Neural cell (in vitro differentiated cells): ENCODE measurements at places on chromosomes 6 and 20. TPM values are rescaled to one million over a fixed set of nuclear protein-coding genes. Genes with fewer than 3 reads are reported as not detected.

Gene REM1
- polyA plus RNA-seq: not detected in 2 replicates

Gene MEI4
- polyA plus RNA-seq: not detected in 2 replicates

Gene PAQR8
- 1.8 TPM in 2 replicates for polyA plus RNA-seq

Gene NKAPL
- not detected in 2 replicates for polyA plus RNA-seq

Gene EBF4
- polyA plus RNA-seq: 10.3 and 13.2 TPM in 2 replicates

Gene OPRL1
- polyA plus RNA-seq: 18.3 and 18.4 TPM in 2 replicates

Gene VNN1
- polyA plus RNA-seq: not detected in 2 replicates

Gene SCRT2
- polyA plus RNA-seq: 2.5 and 3.8 TPM in 2 replicates

Gene TRIM15
- not detected in 2 replicates for polyA plus RNA-seq

Gene TAGAP
- polyA plus RNA-seq: not detected in 2 replicates

Gene GNAS-AS1
- 0.64 TPM in 1 of 2 replicates, not detected in the other for polyA plus RNA-seq

Gene BPIFA3
- not detected in 2 replicates for polyA plus RNA-seq

Gene RBM39
- polyA plus RNA-seq: 750 and 839 TPM in 2 replicates

Gene OR2J2
- not detected in 2 replicates for polyA plus RNA-seq

Gene TBXT
- polyA plus RNA-seq: not detected in 2 replicates

Gene GMPR
- 1.6 TPM in 1 of 2 replicates, not detected in the other for polyA plus RNA-seq

Gene GRM1
- 2.8 and 2.9 TPM in 2 replicates for polyA plus RNA-seq

Gene MYLK4
- polyA plus RNA-seq: 1.2 and 1.3 TPM in 2 replicates

Gene ZNF184
- 16.4 and 20.1 TPM in 2 replicates for polyA plus RNA-seq

Gene HTR1B
- polyA plus RNA-seq: 0.19 and 0.58 TPM in 2 replicates

Gene NR2E1
- polyA plus RNA-seq: 0.50 and 1.3 TPM in 2 replicates

Gene CST4
- polyA plus RNA-seq: not detected in 2 replicates

Gene SLC22A23
- 8.4 and 8.8 TPM in 2 replicates for polyA plus RNA-seq

Gene UBR2
- polyA plus RNA-seq: 24.4 and 25.5 TPM in 2 replicates

Gene TEAD3
- 0.10 and 0.42 TPM in 2 replicates for polyA plus RNA-seq

Gene PLN
- polyA plus RNA-seq: not detected in 2 replicates

Gene COL12A1
- polyA plus RNA-seq: 0.63 and 1.0 TPM in 2 replicates

Gene CPNE5
- polyA plus RNA-seq: 8.7 and 9.5 TPM in 2 replicates

Gene JPH2
- not detected in 2 replicates for polyA plus RNA-seq

Gene NEURL2
- 5.0 and 6.3 TPM in 2 replicates for polyA plus RNA-seq

Gene MYLK2
- 0.22 TPM in 1 of 2 replicates, not detected in the other for polyA plus RNA-seq

Gene BYSL
- polyA plus RNA-seq: 19.6 and 19.8 TPM in 2 replicates
